ENCODE measurements at places on chromosomes 12 and 14.

- no peak for DNase-seq
Measured at GRCh38 chr12:123026094-123026853, 45.8 kb downstream of the ARL6IP4 start.

GRCh38 chr14:69719501-69719951 lies 47.4 kb upstream of the SRSF5 start:
- DNase-seq: no peak

DNA sequence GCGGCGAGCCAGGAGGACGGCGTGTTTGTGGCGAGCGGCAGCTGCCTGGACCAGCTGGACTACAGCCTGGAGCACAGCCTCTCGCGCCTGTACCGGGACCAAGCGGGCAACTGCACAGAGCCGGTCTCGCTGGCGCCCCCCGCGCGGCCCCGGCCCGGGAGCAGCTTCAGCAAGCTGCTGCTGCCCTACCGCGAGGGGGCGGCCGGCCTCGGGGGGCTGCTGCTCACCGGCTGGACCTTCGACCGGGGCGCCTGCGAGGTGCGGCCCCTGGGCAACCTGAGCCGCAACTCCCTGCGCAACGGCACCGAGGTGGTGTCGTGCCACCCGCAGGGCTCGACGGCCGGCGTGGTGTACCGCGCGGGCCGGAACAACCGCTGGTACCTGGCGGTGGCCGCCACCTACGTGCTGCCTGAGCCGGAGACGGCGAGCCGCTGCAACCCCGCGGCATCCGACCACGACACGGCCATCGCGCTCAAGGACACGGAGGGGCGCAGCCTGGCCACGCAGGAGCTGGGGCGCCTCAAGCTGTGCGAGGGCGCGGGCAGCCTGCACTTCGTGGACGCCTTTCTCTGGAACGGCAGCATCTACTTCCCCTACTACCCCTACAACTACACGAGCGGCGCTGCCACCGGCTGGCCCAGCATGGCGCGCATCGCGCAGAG lies 873 bp downstream of the PLXNC1 start:
- no peak for DNase-seq

GRCh38 chr12:93468008-93468371 lies 676 bp downstream of the MRPL42 start:
- DNase-seq: no peak

DNA sequence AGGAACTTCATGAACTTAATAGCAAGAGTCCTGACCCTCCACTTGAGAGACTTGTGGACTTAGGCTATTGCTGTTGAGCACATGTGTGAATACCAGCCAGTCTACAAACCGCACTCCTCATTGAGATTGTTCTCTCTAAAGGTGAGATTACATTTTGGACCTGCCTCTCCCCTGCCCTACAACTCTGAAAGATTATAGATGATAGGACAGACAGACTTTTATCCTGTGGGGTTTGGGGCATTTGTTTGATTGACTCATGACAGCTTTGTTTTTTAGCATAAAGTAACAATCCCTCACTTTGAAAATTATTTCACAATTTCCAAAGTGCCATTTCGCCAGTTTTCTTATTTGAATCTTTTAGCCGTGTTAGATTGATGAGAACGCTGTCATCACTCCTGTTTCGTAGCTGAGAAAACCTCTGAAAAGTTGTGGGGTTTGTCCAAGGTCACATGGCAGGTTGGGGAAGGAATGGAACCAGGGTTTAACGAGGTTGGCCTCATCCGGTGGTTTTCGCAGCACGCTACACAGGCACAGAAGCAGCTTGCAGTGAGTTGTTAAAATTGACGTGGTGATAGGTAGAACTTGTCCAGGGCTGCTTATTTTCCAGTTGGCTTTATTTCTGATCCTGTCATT lies 836 bp downstream of the EVL start:
- DNase-seq: no peak

DNA sequence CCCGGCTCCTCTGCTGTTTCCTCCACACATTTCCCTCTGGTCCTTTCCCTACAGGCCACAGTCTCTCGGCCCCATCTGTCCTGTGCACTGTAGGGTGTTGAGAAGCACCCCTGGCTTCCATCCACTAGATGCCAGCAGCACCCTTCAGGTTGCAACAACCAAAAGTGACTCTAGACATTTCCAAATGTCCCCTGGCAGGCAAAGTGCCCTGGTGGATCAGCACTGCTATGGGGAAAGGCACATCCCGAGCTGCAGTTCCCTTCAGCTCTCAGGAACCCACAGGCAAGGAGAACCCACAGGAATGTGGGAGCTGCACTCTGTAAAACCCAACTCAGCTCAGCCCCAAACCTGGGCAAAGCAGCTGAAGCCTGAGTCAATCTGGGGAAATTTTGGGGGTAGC lies 77.0 kb downstream of the RBM19 start:
- no peak for DNase-seq

- no peak for DNase-seq
Measured at GRCh38 chr12:121980191-121980891, 41.3 kb upstream of the BCL7A start.

GRCh38 chr12:62586850-62587249 lies 120.2 kb downstream of the MON2 start:
- no peak for DNase-seq

DNA sequence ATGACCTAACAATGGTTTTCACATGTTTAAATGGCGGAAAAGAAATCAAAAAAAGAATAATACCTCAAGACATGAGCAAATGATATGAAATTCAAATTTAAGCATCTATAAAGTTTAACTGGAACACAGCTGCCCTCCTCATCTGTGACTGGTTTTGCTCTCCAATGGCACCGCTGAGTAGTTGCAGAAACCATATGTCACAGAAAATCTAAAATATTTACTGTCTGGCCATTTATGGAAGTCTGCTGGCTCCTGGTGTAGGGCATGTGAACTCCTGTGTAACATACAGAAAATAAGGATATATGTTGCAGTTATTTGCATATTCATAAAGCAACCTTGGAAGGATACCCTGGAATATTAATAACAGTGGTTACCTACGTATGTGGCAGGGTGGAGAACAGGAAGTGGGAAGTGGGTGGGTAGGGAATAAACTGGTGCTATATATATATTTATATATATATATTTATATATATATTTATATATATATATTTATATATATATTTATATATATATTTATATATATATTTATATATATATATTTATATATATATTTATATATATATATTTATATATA lies 48.4 kb downstream of the LTBP2 start:
- no peak for DNase-seq

DNA sequence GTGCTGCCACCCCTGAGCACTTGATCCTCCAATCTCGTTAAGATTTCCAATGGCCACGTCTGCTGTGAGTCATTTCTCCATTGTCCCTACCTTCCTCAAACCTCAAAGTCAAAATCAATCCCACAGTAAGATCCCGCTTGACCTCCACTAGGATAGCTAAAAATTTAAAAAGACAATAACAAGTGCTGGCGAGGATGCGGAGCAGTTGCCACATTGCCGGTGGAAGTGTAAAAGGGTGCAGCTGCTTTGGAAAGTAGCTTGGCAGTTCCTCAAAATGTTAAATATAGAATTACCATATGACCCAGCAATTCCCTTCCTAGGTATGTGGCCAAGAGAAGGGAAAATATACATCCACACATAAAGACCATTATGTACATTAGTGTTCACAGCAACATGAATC lies 9.5 kb upstream of the BCL7A start:
- no peak for DNase-seq

GRCh38 chr14:76984787-76985375 lies 43.6 kb downstream of the IRF2BPL start:
- no peak for DNase-seq

DNA sequence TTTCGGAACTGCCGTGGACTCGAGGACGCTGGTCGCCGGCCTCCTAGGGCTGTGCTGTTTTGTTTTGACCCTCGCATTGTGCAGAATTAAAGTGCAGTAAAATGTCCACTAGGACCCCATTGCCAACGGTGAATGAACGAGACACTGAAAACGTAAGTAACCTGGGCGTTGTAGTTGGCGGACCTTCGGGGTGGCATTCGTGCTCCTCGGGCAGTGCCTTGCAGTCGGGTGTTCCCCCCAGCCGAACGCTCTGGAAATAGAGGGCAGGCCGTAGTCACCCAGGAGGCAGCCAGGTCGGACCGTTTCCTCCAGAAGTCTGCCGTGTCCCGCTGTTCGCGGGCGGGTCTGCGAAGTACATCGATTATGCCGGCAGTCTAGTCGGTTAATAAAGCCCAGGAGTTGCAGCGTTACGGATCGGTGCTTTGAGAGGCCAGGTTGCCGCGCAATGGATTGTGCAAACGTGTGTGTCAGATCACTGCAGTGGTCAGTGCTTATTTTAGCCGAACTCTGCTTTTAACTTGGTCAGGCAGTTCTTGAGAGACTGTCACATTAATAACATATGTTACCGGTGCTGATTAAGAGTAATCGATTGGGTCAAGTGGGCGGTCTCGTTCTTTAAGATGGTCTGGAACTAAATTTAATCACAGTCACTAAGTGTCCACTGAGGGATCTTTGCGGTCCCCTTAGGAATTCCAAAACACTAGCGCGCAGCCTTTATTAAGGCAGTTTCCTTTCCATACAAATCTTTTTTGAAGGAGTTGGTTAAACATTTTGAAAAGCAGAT lies 906 bp downstream of the MARK3 start:
- peak; percentile 12 for DNase-seq

- no peak for DNase-seq
Measured at GRCh38 chr12:95634622-95635621, 83.6 kb upstream of the USP44 start.

DNA sequence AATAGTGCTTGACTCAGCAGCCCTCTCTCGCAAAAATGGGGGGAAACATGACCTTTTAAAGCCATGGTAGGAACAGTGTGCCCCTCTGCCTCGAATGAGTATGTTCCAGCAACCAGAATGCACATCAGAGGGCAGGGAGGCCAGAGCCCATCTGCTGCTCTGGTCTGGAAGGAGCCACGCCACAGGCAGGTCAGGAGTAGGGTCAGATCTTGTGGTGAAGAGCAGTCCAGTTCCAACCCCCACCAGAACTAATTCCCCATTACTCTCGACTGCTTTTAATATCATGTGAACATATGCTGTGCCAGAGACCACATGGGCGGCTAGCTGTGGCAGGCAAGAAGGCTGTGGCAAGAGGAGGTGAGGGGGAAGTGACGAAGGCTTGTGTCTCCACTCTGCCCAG lies 34.6 kb upstream of the TMX1 start:
- DNase-seq: no peak

- DNase-seq: no peak
Measured at GRCh38 chr12:76311796-76312195, 36.4 kb downstream of the BBS10 start.

DNA sequence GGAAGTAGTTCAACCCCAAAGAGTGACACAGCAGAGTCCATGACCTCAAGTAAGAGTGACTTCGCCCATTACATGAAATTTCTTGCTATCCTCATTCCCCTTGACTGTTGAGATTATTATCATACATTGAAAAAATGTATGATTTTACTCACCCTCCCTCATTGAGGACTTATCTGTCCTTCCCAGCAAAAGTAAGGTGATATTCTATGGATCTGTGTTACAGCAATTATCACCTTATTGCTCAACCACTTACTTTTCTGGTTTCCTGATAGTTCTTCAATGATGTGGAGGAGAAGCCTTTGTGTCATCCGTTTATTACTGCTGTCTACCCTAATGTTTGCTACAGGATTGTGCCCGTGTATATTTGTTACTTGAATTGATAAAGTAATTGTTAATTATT lies 306.2 kb downstream of the TRHDE start:
- DNase-seq: no peak

DNA sequence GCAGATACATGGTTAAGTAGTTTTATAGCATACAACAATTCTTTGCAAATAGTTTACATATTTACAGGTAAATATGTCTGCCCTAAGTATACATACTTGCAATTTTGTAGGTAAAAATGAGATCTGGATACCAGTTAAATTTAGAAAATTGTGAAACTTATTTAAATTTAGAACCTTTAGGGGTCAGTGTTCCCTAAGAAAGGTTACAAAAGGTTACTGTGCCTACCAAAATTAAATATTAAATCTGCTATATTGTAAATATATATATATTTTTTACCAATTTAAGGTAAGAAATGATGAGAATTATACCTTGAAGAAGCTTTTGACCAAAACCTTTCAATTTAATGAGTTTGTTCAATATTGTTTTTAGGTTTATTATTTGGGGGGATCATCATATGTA lies 54.0 kb downstream of the MIPOL1 start:
- no peak for DNase-seq

GRCh38 chr12:94186278-94187241 lies 38.2 kb downstream of the PLXNC1 start:
- DNase-seq: no peak

- DNase-seq: no peak
Measured at GRCh38 chr14:28001002-28001401, 765.6 kb upstream of the FOXG1 start.

DNA sequence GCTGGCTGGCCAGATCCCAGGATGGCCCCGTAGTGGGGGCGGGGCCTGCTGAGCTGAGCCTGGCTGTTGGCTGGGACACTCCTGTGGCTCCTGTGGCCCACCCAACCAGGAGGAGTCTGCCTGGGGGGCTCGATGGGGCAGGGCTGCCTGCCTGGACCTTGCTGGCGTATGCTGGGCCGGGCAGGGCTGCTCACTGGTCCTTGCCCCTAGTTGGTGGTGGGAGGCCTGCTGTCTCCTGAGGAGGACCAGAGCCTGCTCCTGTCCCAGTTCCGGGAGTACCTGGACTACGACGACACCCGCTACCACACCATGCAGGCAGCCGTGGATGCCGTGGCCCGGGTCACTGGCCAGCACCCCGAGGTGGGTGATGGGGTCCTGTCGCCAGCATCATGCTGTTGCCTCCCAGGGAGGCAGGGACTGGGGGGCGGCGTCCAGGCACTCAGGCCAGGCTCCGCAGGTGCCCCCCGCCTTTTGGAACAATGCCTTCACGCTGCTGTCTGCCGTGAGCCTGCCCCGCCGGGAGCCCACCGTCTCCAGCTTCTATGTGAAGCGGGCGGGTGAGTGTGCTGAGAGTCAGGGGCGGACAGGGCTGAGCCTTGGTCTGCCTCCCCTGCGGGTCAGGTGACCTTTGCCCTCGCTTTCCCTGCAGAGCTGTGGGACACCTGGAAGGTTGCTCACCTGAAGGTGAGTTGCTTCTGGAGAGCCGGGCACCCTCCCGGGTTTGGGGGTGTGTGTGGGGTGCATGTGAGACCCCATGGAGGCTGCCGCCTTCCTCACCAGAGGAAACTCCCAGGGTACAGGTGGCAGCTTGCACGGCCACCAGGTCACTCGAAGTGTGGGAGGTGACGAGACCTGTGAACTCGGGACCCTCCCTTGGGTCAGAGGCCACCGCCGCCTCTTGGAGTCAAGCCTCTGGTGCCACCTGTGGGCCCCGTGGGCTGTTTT lies 3.4 kb downstream of the NOC4L start:
- no peak for DNase-seq
